SJCRH30 (cell line): ENCODE measurements at places on chromosomes 13 and 19. TPM values are rescaled to one million over a fixed set of nuclear protein-coding genes. Genes with fewer than 3 reads are reported as not detected.
A peak's percentile ranks its signal among the peaks of the same experiment; 100 is the strongest.

The PRR19 gene
- 0.73 and 1.9 TPM in 2 replicates for total RNA-seq

- peak overlapping the region; percentile 97 for H3K4me3 ChIP-seq
- peak; percentile 23 for DNase-seq
- H3K27me3 ChIP-seq, result no peaks in the 10 kb centered on the region
- peak overlapping the region; percentile 80 for H3K27ac ChIP-seq
- H3K36me3 ChIP-seq, result peaks cover 7% of the 10 kb centered on the region
- H3K4me1 ChIP-seq, result peaks cover 17% of the 10 kb centered on the region
These were observed 1.7 kb downstream of the ITM2B start for GRCh38 chr13:48234566-48235340.

DNA sequence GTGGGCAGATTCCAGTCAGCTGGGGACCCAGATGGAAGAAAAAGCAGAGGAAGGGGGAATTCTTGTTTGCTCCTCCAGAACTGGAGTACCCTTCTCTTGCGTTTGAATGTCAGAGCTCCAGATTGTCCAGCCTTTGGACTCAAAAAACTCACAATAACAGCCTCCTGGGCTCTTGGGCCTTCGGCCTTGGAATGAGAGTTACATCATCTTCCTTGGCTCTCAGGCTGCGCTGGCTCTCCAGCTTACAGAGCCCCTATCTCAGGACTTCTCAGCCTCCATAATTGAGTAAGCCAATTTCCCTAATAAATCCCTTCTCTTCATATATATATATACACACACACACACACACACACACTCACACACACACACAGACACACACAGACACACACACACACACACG, 1215.7 kb upstream of the SLC10A2 start:
- no peak overlapping the region for H3K4me3 ChIP-seq
- H3K4me1 ChIP-seq, result peaks cover 3% of the 10 kb centered on the region; the same call in 1 of the 2 replicates
- no peaks in the 10 kb centered on the region for H3K36me3 ChIP-seq
- no peak overlapping the region for H3K27ac ChIP-seq

GRCh38 chr13:98500963-98501421, 75.9 kb downstream of the STK24 start:
- no peak overlapping the region for H3K27ac ChIP-seq
- DNase-seq, result no peak

DNA sequence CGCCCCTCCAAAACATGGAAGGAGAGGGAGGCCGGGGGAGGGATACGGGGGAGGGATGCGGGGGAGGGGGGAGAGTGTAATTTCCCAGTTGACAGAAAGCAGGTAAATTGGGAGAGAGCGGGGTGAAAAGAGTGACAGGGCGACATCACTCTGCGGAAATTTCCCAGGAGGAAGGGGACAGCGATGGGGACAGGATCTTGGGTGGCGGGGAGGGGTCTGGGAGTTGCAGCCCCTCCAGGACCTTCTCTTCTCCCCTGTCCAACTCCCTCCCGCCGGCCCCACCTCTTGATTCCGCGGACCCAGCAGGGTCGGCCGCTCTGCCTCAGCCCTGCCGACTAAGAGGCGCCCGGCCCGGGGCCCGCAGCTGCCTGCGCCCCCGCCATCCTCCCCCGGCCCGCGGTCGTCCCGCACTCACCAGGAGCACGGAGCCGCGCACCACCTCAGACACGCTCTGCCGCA, 108.0 kb upstream of the DOCK9 start:
- peak; percentile 38 for DNase-seq
- H3K27ac ChIP-seq, result no peak overlapping the region
- H3K4me1 ChIP-seq, result 0 out of 2 replicates have a peak, but pooled peaks cover 4% of the 10 kb centered on the region
- no peaks in the 10 kb centered on the region for H3K36me3 ChIP-seq
- H3K27me3 ChIP-seq, result no peaks in the 10 kb centered on the region; the same call in 1 of the 2 replicates

DNA sequence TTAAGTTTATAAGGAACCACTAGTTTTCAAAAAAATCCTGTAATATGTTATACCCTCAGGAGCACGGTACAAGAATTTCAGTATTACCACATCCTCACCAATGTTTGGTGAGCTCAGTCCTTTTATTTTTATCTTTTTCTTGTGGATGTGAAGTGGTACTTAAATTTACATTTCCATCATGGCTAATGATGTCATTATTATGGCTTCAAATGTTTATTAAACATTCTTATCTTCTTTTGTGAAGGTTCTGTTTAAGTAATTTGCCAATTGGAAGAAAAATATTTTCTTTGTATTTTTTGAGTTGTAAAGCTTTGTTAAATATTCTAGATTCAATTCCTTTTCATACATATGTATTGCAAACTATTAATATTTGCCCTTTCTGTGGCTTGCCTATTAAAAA, 291.0 kb downstream of the ENOX1 start:
- no peaks in the 10 kb centered on the region for H3K27me3 ChIP-seq
- DNase-seq, result no peak
- no peak overlapping the region for H3K4me3 ChIP-seq
- H3K27ac ChIP-seq, result no peak overlapping the region
- no peaks in the 10 kb centered on the region for H3K36me3 ChIP-seq
- H3K4me1 ChIP-seq, result no peaks in the 10 kb centered on the region
